ENCODE measurements at places on chromosomes 3 and 15. TPM values are rescaled to one million over a fixed set of nuclear protein-coding genes. Genes with fewer than 3 reads are reported as not detected.

DNA sequence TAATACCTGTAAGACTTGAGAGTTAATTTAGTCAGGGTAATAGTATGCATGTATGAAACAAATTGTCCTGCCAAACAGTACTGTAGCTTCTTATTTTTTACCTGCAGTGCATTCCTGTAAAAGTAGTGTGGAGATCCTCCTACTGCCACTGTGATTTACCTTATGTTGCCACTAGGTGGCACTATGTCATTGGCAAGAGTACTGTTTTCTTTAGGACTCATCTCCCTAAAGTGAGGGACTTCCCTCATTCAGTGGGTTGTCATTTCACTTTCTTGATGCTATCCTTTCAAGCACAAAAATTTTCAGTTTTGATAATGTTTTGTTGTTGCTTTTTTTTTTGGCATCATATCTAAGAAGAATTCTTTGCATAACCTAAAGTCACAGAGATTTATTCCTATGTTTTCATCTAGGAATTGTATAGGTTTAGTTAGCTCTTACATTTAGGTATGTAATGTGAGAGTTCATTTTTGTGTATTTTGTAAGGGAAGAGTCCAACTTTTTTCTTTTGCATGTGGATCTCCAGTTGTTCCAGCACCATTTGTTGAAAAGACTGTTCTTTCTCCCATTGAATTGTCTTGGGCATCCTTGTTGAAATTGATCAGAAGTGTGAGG, 105.7 kb downstream of the AKAP13 start:
- peaks cover 10% of the 10 kb centered on the region for H3K4me1 ChIP-seq
- no peak overlapping the region for H3K27ac ChIP-seq
- peak; percentile 70 for DNase-seq
- no peak overlapping the region for H3K4me3 ChIP-seq
- H3K36me3 ChIP-seq, result peaks cover 3% of the 10 kb centered on the region

DNA sequence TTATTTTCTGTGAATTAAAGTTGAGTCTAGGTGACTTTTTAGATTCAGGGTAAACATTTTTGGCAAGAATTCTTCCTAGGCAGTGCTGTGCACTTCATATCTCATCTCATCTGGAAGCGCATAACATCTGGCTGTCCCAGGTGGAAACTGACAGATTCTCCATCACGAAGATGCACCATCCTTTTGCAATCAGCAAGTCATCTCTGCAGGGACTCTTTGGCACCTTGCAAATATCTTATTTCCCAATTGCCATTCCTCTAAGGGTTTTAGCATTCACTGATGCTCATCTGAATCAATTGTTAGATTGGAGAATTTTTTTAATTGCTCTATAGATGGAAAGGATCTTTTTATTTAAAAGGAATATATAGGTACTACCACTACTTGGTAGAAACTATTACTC, 282.7 kb upstream of the ATP10A start:
- H3K27me3 ChIP-seq, result no peaks in the 10 kb centered on the region
- H3K4me3 ChIP-seq, result no peak overlapping the region
- DNase-seq, result no peak
- no peaks in the 10 kb centered on the region for H3K36me3 ChIP-seq
- H3K27ac ChIP-seq, result no peak overlapping the region

DNA sequence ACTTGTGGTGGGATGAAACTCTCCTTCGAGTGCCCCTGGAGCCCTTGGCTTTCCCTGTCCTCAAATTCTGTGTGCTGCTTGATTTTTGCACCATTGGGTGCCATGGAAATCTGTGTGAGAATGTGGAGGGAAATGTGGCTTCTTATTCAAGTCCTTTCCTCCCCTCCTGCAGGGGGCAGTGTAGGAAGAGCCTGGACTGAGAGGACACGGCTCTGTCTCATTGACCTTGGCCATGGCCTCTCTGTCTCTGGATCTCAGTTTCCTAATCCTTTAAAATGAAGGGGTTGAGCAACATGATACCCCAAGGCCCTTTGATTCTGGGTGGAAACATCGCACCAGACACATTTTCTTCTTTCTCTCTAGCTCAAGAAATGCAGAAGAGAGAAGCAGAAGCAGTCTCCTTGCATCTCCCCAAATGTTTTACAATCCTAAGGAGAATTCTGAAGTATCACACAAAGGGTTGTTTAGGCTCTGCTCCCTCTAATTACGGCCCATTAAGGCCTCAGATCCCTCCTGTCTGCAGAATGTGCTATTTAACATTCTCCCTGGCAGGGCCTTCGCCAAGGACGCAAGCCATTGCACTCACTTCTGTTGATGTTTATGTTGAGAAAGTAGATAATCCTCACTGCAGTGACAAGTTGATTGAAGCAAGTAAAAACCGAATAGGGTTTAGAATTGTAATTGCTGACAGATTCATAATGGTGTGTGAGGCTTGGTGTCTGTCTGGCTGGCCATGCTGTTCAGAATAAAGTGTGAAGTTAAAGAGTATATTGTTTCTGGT, 169.1 kb downstream of the TPRG1 start:
- H3K27ac ChIP-seq, result no peak overlapping the region
- H3K4me1 ChIP-seq, result no peaks in the 10 kb centered on the region
- H3K36me3 ChIP-seq, result no peaks in the 10 kb centered on the region
- DNase-seq, result no peak
- no peak overlapping the region for H3K4me3 ChIP-seq
- H3K27me3 ChIP-seq, result no peaks in the 10 kb centered on the region

The IL16 gene
- polyA plus RNA-seq, result 8.1 TPM

The ALG1L2 gene
- 0.91 TPM for polyA plus RNA-seq

GRCh38 chr3:70488131-70488530, 175.7 kb upstream of the MDFIC2 start:
- no peak for DNase-seq
- H3K4me1 ChIP-seq, result no peaks in the 10 kb centered on the region
- H3K27ac ChIP-seq, result no peak overlapping the region

DNA sequence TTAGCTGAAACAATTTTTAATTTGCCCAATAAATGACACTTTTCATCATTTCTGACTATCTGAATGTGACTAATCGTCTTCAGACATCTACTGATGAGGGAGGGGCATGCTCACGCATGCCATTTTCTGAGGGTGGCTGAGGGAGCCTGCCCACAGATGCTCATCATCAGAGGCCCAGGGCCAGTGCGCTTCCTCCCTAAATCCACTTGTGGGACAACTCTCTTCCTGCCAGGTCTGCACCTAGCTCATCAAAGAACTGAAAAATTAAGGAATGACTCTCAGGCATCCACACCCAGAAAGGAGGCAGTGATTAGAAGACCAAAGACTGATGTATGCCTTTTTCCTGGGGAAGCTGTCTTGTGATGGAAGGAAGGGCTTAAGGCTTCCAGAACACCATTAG, 22.8 kb downstream of the RTP3 start:
- no peaks in the 10 kb centered on the region for H3K27me3 ChIP-seq
- no peak for DNase-seq
- H3K36me3 ChIP-seq, result no peaks in the 10 kb centered on the region
- no peak overlapping the region for H3K4me3 ChIP-seq
- H3K27ac ChIP-seq, result no peak overlapping the region
- no peaks in the 10 kb centered on the region for H3K4me1 ChIP-seq

GRCh38 chr3:169556349-169556870, 107.1 kb downstream of the MECOM start:
- no peaks in the 10 kb centered on the region for H3K36me3 ChIP-seq
- H3K27me3 ChIP-seq, result no peaks in the 10 kb centered on the region
- no peak for DNase-seq
- no peak overlapping the region for H3K27ac ChIP-seq
- no peaks in the 10 kb centered on the region for H3K4me1 ChIP-seq

DNA sequence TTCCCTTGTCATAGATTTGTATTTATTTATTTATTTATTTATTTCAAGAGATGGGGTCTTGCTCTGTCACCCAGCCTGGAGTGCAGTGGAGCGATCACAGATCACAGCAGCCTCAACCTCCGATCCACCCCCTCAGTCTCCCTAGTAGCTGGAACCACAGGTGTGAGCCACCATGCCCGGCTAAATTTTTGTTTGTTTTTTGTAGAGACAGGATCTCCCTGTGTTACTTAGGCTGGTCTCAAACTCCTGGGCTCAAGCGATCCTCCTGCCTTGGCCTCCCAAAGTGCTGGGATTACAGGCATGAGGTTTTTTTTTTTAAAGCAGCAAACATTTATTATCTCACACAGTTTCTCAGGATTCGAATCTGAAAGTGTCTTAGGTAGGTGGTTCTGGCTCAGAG, 2.5 kb downstream of the TTBK2 start:
- H3K27ac ChIP-seq, result no peak overlapping the region
- no peak for DNase-seq
- no peak overlapping the region for H3K4me3 ChIP-seq

The USP19 gene
- polyA plus RNA-seq, result 40.4 TPM

The CPB1 gene
- 1.9 TPM for polyA plus RNA-seq

- H3K27me3 ChIP-seq, result no peaks in the 10 kb centered on the region
- H3K4me3 ChIP-seq, result no peak overlapping the region
- DNase-seq, result no peak
Measured at GRCh38 chr15:60760646-60761504, 281.9 kb upstream of the ICE2 start.

All from large intestine (tissue), 12 donors.